Effector memory CD8-positive, alpha-beta T cell (primary cell): ENCODE measurements at places on chromosomes 4 and X.

- DNase-seq, result no peak
These were observed 3.4 kb downstream of the MSX1 start for GRCh38 chr4:4862665-4863482.

DNA sequence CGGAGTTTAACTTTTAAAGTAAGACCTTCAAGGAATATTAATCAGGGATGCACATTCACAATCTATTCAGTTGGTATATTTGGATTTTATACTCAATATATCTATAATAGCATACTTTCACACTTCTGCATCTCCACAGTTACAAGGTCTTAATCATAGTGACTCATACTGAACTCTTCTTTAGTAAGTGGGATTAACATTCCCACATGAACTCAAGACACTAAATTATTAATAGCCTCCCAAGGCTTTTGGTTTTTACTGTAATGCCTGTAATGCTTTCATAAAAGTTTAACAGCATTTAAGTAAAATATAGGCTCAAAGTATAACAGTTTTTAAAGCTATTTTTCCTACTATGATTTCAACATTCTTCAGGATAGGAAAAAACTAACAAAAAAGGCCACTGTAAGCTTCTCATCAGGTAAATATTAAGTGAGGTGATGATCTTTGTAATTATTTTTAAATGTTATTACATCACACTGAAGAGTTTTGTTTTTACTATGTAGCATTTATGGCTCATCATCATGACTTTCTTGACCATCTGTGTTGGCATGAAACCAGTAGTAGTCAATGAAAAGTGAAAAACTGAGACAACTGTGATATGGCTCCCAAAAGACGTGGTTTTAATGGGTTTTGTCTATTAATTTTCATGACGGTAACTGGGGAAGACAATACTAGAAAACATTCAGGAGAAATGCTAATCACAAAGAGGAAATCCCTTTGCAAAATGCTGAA lies 91.5 kb upstream of the GALNT7 start:
- no peak for DNase-seq

- DNase-seq, result no peak
These were observed 27.6 kb downstream of the MORF4L2 start for GRCh38 chrX:103658681-103659433.

GRCh38 chr4:99824070-99824599 lies 7.5 kb downstream of the DAPP1 start:
- no peak for DNase-seq

GRCh38 chrX:53256446-53257041 lies 24.8 kb downstream of the IQSEC2 start:
- DNase-seq, result no peak

GRCh38 chrX:100939333-100939732 lies 10.6 kb upstream of the XKRX start:
- no peak for DNase-seq

GRCh38 chr4:1250527-1250812 lies 1.5 kb upstream of the CTBP1 start:
- no peak for DNase-seq

- no peak for DNase-seq
These were observed 176.0 kb downstream of the BMPR1B start for GRCh38 chr4:94933799-94934198.

DNA sequence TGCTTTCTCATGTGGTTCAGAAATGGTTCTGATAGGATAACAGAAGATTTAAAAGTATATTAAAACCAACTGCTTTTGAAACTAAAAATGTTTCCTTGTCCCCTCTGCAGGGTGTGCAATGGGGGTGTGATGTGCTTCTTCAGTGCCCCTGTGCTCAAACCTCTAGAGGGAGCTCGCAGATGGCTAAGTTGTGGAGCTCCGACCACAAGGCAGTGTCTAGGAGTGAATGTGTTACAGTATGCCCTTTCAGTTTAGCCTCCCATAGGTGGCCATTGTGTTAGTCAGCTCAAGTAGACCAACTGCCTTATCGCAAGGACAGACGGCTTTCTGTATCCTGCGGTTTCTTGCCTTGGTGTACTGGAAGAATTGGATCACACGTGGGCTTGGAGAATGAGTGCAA lies 130.5 kb downstream of the TENT5D start:
- no peak for DNase-seq

GRCh38 chrX:15344106-15344505 lies 8.8 kb upstream of the PIGA start:
- no peak for DNase-seq

GRCh38 chr4:37968747-37969146 lies 8.5 kb downstream of the PTTG2 start:
- DNase-seq, result no peak

- no peak for DNase-seq
These were observed 19.4 kb upstream of the STPG2 start for GRCh38 chr4:98162696-98163095.

- DNase-seq, result no peak
These were observed 1.6 kb downstream of the GRIA3 start for GRCh38 chrX:123185721-123186120.

- DNase-seq, result no peak
These were observed 36.4 kb downstream of the RHOH start for GRCh38 chr4:40233227-40233626.

GRCh38 chr4:40180356-40180755 lies 16.5 kb upstream of the RHOH start:
- no peak for DNase-seq
